ENCODE measurements at places on chromosomes 4 and X.

- DNase-seq, result no peak
Measured at GRCh38 chrX:66015152-66015831, 24.6 kb downstream of the VSIG4 start.

DNA sequence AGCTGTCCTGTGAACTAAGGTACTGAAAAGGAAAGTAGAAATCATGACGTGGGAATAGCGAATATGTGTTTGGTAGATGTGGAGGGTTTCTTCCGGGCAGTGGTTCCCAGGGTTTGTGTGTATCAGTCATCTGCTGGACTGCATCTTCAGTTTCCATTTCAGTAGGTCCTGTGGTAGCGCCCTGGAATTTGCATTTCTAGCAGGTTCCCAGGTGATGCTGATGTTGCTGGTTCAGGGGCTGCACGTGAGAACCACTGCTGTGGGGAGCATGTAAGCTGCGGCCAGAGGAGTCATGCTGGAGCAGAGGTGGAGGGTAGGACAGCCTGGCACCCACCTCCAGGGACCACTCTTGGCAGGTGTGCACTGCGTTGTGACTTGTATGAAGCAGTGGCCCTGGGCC is 47.1 kb downstream of the ARHGAP10 start:
- no peak for DNase-seq

DNA sequence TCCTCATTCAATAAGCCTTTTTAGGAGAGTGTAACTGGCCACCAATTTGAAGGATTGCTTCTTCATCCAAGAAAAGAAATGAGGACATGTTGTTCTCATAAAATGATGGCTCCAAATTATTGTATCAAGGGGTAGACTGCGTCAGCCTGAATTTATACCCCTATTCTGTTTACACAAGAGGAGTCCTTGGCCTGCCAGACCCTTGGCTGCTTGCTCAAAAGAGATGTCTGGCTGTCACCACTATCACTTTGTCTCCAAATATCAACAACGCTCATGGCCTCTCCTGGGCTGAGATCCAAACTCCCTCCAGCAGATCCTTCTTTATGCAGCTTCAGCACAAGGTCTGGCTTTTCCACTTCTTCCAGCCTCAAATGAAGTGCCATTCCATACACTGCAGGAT is 127.9 kb downstream of the OR13H1 start:
- DNase-seq, result no peak

DNA sequence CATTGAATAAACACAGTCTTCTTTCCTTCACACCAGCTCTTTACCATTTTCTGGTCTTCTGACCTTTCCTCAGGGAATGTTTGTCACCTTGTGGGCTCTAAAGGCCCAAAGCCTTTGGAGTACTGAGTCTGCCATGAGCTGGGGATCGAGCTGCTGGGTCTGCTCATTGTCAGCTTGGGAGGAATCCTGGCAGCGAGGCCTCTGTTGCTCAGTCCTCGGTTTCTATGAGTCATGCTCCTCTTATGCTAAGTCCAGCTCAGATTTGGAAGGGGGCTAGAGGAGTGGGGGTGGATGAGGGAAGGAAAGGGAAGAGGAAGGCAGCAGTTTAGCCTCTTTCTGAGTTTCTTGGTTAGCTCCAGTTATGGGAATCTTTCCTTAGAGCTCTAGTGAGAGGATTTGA is 31.1 kb downstream of the NHSL2 start:
- DNase-seq, result no peak

- no peak for DNase-seq
Measured at GRCh38 chr4:103012551-103012950, 7.0 kb downstream of the SLC9B1 start.

DNA sequence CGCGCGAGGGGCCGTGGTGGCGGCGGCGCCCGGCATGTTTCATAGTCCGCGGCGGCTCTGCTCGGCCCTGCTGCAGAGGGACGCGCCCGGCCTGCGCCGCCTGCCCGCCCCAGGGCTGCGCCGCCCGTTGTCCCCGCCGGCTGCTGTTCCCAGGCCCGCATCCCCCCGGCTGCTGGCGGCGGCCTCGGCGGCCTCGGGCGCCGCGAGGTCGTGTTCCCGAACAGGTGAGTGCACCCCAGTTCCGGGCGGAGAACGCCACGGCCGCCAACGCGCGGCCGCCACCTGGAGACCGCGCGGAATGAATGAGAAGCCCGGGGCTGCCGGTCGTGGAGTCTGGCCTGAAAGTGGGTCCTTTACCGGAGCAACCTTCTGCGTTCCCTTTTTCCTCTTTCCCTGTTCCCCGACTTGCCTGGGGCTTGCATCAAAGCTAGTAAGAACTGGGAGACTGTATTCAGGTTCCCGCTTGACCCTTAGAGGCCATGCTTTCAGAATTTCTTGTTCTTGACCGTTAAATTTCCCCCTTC is 429 bp downstream of the NOCT start:
- DNase-seq, result no peak

- DNase-seq, result no peak
Measured at GRCh38 chrX:119482481-119483480, 14.5 kb downstream of the SLC25A5 start.

- DNase-seq, result no peak
Measured at GRCh38 chr4:61799794-61800193, 599.7 kb downstream of the ADGRL3 start.

DNA sequence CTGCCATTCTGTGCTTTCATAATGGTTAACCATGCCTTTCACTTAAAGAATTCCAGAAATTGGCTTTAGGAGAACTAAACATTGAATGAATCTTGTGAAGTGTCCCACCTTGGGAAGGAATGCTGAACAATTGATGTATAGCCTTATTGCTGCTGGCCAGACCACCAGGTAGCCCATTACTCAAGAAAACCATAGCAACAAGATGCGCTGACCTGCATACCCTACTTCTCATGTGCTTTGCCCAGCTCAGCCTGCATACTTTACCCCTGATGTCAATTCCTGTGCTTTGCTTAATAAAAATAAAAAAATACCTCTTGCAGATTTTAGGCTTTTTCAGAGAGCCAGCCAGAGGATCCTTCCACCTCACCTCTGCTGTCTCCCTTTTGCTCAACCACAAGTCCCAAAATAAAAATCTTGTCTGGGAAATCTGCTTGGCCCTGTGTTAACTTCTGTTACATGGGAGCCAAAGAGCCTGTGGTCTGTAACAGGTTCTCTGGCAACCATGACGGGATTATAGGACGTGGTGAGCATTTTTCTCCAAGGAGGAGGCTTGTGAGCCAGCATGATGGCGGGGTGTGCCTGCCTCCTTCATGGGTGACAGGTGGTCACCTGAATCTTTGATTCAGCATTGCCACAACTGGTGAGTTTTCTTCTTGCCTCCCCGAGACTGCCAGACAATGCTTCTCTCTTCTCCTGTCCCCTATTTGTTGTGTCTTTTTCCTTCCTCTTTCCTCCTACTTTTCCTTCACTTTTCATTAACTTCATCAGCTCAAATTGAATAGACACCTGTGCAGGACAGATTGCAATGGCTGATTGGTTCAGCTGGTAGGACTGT is 106.8 kb downstream of the ARSJ start:
- DNase-seq, result no peak

DNA sequence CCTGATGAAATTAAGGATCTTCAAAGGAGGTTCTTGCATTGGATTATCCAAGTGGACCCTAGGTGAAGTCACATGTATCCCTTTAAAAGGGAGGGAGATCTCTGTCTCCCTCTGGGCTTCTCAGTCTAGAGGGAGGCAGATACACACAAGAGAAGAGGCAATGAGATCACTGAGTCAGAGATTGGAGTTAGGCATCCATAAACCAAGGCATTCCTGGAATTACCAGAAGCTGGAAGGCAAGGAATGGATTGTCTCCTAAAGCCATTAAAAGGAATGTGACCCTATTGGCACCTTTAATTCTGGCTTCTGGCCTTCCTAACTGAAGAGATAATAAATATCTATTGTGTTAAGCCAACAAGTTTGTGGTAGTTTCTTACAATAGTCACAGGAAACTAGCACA is 383.2 kb downstream of the PACRGL start:
- DNase-seq, result no peak

GRCh38 chr4:116796022-116796421 is 289.4 kb downstream of the TRAM1L1 start:
- DNase-seq, result no peak

- no peak for DNase-seq
Measured at GRCh38 chrX:118504581-118504980, 9.0 kb downstream of the DOCK11 start.

- DNase-seq, result no peak
Measured at GRCh38 chr4:75251547-75251946, 262.7 kb downstream of the RCHY1 start.

DNA sequence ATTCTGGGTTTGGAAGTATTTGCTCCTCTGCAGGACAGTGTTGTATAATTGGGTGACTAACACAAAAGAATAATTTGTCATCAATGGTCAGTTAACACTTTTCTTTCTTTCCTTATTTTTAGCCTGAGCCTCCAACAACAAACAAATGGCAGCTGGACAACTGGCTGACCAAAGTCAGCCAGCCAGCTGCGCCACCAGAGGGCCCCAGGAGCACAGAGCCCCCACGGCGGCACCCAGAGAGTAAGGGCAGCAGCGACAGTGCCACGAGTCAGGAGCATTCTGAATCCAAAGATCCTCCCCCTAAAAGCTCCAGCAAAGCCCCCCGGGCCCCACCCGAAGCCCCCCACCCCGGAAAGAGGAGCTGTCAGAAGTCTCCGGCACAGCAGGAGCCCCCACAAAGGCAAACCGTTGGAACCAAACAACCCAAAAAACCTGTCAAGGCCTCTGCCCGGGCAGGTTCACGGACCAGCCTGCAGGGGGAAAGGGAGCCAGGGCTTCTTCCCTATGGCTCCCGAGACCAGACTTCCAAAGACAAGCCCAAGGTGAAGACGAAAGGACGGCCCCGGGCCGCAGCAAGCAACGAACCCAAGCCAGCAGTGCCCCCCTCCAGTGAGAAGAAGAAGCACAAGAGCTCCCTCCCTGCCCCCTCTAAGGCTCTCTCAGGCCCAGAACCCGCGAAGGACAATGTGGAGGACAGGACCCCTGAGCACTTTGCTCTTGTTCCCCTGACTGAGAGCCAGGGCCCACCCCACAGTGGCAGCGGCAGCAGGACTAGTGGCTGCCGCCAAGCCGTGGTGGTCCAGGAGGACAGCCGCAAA is 106.0 kb downstream of the KLHL8 start:
- DNase-seq, result no peak

DNA sequence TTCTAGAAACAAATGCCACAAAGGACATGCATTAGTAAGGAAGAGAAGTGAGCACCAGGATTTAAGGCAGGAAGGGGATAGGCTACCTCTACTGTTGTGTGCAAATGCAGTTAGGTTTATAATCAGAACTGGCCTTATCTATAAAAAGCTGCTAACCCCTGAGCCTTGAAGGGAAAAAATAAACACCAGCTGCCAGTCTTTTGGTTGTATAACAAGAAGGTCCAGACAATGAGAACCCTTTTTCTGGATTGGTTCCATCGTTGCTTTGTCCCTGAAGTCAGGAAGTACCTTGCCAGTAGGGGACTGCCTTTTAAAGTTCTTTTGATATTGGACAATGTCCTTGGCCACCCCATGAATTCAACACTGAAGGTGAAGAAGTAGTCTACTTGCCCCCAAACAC is 126.7 kb upstream of the OTUD4 start:
- DNase-seq, result no peak

GRCh38 chrX:134241960-134242619 is 5.1 kb downstream of the CCDC160 start:
- no peak for DNase-seq

- no peak for DNase-seq
Measured at GRCh38 chrX:47902161-47902560, 65.5 kb downstream of the ZNF81 start.

GRCh38 chrX:153885968-153886903 is at the start of gene L1CAM:
Gene L1CAM, minus strand, starts transcription at chrX:153886173. Its CDS starts 10,337 bp downstream, at chrX:153875836.
- no peak for DNase-seq

DNA sequence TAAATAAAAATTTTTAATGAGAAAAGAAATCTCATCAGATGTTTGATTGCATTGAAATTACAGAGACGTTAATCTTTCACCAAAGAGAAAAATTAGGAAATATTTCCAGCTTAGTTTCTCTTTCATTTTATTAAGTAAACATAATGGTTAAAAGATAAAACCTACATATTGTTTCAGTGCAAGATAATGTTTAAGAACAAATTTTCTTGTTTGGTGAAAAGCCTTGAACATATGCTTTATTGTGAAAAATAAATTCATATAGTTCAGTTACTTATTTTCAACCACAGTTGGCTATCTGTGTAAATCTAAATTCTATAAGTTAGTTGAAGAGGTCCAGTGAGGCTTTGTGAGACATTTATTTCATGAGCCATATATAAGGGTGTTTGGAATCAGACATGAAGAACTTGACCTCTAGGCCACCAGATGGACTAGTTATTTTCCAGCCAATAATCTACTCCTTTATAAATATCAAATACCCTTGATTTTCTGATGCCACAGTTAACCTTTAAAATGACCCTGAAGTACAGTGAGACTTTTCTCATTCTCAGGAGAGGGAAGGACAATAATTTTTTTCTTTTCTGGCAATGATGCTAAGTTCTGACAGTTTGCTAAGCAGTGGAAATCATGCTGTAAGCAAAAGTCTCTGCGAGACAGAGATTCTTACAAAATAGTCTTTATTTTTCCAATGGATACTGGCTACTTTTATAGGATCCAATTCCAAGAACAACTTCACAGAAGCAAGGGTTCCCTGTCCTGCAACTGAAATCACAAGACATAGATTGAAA is 2.5 kb downstream of the ARSJ start:
- no peak for DNase-seq

DNA sequence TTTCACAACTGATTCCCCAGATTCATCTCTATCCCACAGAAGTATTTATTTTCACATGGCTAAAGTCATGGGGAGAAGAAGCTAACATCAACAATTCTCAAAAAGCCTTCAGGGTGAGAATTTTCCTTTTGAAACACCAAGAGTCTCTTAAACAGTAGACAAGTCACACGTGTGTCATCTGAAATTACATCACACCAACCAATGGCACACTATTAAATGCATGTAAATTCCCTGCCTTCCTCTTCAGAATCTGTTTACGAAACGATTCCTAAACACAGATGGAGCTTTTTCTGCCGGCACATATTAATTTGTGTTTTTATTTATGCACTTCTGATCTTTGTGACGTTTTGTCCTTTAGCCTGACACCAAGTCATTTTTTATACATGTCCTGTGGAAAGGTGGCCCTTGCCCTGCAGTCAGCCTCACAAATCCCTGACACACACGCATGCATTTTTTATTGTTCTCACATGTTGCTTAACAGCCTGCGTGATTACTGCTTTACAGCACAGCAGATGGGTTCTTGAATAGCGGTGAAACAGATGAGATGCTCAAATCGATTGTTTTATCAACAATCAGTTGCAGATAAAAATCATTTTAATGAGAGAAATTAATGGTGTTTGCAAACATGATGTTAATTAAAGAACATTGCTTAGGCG is 735.9 kb upstream of the TENM3 start:
- DNase-seq, result no peak

GRCh38 chrX:138349351-138349750 is 362.2 kb downstream of the FGF13 start:
- no peak for DNase-seq

DNA sequence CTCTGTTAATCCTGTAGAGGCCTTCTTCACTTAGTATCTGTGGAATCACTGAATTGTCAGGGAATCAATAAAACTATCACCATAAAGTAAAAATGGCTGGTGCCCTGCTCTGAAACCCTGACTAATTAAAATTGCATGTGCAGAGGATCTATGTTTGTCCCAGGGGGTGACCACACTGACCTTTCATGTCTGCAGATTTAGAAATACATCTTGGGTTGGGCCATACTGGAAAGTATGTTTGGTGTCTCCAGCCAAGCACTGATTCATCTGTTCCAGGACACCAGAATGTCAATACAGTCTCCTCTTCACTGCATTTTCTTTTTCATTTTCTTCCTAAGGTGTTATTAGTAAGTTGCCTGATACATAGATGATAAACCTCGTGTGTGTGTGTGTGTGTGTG is 490.9 kb upstream of the INTU start:
- no peak for DNase-seq

GRCh38 chr4:177159600-177159999 is 150.1 kb upstream of the NEIL3 start:
- DNase-seq, result no peak

GRCh38 chr4:170134821-170135220 is 45.1 kb upstream of the AADAT start:
- DNase-seq, result no peak

Data from stimulated activated CD4-positive, alpha-beta T cell treated with anti-CD3 and anti-CD28 coated beads, TNF-alpha, amount 100 ng/mL, for 1 hour (primary cell).